Esophagus squamous epithelium (tissue), 5 donors: ENCODE measurements at places on chromosomes 2 and 18.

- DNase-seq = no peak
Observed at GRCh38 chr2:160087854-160088745, 25.7 kb upstream of the PLA2R1 start.

GRCh38 chr18:44793194-44793593 lies 112.5 kb downstream of the SETBP1 start:
- no peak for DNase-seq

DNA sequence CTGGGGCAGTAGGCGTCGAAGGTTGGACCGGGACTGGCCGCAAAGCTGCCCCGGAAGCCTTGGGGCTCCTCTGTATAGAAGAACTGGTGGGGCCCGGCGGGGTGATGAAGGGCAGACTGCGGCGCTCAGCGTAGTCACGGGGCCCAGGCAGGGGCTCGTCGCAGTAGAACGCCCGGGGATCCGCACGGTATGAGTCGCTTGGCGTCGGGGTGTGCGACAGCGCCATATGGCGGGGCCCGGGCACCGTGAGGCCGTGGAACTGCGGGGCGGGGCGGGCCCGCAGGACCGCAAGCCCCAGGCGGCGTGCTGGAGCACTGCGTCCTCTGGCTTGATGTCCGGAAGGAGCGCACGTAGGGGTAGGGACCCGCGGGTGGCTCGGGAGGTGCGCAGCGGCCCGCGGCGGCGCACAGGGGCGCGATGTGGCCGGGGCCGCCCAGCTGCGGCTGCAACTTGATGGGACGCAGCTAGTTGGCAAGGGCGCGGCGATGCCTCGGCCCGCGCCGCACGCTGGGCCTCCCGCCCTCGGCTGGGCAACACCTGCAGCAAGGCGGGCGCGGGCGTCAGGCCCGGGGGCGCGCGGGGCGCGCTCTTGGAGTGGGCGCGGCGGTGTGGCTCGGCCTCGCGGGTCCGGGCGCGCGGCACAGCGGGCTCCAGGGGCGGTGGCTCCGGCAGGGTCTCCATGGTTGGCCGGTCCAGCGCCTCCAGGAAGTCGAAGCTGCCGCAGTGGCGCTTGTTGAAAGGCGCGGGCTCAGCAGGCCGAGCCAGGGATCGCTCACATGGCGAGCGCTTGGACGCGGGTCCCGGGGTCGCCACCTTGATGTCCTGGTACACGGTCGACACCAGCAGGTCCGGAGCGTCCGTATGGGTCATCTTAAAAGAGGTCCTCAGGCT lies 251.4 kb downstream of the ANKRD30B start:
- DNase-seq = no peak

GRCh38 chr18:13183359-13183758 lies 35.2 kb upstream of the LDLRAD4 start:
- no peak for DNase-seq

GRCh38 chr2:226414335-226414734 lies 385.3 kb downstream of the IRS1 start:
- DNase-seq = no peak

GRCh38 chr2:85655961-85656417 lies 12.0 kb downstream of the SFTPB start:
- no peak for DNase-seq

DNA sequence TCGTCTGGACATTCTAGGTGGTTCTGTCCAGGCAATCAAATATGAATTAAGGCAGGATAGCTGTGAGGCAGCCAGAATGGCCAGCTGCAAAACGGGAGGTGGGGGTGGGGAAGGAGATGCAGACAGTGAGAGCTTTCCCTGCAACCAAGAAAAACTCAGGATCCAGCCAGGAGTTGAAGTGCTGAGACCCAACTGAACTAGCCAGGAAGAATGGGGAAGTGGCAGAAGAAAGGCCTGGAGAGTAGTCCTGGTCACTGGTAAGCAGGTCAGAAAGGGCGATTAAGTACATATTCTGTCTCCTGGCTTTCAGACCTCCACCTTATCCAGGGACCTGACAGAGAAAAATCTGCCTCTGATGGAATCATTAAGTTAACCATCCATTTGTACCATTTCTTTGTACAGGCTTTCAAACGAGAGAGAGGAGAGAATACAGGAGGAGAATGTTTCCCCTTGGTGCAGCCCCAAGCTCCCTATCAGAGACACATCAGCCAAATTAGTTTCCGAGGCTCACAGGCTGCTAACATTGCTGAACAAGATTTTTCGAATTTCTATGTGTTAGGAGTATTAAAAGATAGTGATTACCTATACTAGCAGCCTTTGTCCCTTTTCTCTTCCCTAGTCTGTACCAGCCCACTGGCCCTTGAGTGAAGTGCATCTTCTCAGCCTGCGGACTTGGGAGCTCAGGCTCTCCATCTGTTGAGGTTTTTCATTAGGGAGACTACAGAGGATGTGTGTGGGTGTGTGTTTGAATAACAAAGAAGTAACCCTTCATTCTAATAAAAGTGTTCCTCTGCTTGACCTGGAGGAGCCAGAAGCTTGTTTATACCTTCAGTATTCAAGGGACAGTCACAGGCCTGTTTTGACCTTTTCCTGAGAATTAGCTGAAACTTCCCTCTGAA lies 12.5 kb upstream of the HOXD1 start:
- no peak for DNase-seq

DNA sequence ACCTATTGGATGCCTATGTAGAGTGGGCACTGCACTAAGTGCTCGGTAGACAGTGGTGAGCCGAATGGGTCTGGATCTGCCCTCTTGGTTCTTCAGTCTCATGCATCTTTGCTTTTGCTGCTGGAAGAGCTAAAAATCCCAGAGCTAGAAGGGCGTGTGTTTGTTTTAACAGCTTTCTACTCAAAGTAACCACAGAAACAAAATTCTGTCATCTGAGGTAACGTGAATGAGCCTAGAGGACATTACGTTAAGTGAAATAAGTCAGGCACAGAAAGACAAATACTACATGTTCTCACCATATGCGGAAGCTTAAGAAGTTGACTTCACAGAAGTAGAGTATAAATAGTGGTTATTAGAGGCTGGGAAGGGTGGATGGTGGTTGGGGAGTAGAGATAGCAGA lies 119.8 kb downstream of the PLB1 start:
- no peak for DNase-seq

DNA sequence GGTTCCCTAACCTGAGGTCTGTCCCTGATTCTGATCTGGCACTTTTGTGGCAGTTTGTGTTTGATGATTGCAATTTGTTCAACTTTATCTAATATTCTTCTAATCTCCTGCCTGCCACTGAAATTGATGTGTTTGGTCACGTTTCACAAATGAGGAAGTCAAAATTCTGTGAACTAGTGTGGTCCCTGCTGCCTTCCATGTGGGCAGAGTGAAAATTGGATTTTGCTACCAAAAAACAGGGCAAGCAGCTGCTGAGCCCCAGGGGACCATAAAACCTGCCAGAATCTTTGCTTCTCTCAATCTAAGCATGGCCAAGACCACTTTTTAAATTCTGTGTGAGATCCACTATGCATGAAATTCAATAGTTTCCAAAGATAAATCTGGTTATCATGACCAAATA lies 195.5 kb upstream of the CYRIA start:
- DNase-seq = no peak

GRCh38 chr2:128371648-128372345 lies 53.1 kb upstream of the HS6ST1 start:
- no peak for DNase-seq

- DNase-seq = no peak
Observed at GRCh38 chr2:49827366-49827765, 673.1 kb upstream of the FSHR start.

GRCh38 chr18:54147439-54147838 lies 77.0 kb downstream of the MBD2 start:
- DNase-seq = no peak

GRCh38 chr2:143588746-143589145 lies 459.5 kb downstream of the ARHGAP15 start:
- DNase-seq = no peak

DNA sequence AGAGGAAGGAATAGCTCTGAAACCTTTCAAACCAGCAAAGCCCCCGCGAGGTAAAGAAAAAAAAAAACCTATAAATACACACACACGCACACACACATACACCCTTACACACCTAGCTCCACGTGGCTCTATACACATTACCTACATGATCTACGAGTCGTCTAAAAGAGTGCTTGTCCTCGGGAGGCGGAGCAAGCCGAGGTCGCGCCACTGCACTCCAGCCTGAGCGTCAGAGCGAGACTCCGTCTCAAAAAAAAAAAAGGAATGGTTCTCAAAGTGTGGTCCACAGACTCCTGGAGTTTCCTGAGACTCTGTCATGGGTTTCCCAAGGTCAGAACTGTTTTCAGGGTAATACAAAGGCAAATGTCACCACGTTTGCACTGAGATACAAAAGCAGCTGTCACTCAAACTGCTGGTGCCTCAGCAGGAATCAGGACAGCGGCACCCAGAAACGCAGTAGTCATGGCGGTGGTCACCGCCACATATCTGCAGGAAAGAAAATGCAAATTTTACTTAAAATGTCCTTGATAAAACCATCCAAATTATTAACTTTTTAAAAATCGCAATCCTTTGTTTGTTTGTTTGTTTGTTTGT lies 130.0 kb upstream of the GPC1 start:
- DNase-seq = no peak

DNA sequence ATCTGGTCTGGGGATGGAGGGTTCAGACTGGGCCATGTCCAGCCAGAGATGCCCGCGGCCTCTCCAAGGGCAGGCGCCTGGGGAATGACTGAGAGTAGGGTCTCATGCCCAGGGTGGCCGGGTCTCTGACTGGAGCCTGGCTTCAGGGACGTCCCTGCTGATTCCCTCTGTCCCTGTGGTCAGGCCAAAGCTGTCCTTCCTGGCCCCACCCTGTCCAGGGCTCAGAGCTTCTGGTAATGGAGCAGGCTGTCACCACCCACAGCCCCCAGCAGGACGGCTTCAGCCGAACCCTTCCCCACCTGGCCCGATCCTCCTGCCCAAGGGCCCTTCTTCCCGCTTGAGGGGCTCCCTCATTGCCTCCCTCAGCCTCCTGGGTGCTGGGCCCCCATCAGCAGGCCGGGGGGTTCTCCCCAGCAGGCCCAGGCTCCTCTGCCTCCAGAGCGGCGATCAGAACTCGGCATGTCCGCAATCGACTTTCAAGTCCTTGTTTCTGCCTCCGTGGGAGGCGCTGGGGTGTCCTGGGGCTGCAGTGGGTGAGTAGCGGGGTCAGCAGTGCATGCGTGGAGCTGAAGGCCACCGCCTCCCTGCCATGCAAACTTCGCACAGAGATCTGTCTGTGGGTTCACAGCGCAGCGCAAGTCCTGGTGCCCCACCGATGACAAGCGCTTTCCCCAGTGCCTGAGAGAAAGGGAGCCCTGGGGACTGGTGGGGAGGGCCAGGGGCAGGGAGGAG lies 18.3 kb downstream of the RAMP1 start:
- no peak for DNase-seq

DNA sequence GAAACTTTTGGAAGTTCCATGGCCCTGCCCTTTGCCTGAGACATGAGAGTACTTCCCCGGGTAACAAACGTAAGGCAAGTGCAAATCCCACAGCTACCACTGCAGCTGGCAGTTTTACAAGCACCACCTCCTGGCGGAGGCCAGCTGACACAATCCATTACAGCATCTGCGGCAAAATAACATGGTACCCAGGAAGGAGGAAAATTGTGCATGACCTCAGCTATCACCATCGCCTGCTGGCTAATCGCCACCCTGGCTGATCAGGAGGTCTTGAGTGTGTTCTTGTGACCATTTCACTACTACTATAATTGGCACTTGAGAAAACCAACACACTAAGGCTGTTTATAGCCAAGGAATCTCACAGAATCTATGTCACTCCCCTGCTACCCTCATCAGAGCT lies 71.7 kb upstream of the SERPINE2 start:
- no peak for DNase-seq

GRCh38 chr2:226354434-226354833 lies 445.2 kb downstream of the IRS1 start:
- DNase-seq = no peak

DNA sequence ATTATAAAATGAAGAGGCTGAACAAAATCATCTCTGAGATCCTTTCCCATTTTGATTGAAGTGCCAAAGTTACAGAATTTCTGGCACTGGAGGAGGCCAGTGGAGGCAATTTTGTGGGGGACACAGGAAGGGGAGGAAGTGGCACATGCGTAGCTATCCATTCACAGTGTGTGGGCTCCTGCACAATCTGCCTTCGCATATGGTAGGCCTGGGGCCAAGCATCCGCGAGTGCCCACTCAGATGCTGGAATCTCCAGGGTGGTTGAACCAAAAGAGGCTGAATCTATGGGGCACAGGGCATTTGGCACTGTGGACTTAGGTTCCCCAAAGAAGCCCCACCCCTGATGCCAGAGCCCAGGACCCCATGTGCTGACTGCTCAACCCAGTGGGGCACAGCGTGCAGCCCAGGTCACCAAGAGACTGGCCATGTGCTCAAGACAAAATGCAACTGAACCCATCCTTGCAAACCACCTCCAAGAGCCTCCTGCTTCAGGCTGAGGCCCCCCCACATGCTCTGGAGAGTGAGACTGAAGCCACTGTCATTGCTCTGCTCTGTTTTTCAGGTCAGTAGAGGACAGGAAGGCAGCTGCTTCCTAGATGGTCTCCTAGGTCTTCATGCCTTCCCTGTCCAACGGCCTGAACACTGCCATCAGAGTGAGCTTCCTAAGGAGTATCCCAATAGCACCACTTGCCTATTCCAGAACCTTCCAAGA lies 28.5 kb downstream of the ST8SIA5 start:
- DNase-seq = no peak

DNA sequence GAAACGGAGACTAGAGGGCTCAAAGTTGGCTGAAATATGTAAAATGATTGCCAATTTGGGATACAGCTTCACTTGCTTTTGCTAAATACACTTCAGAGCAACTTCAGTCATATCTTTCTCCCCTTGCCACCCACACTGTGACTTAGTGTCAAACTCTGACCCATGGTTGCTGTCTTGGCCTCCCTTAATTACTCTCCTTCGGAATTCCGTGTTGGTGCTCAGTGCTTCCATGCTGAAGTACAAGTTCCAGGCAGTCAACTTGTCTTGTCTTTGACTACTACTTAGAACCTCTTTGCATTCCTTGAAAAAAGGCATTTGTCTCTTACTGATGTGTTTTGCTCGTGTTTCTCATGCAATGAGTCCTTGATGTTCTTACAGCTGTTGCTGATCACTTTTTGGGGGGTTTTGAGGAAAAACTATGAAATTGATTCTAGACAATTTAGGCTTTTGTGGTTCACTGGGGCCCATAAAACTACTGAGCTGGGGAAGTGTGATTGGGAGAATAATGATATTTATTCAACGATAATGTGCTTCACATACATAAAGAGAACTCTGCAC lies 146.0 kb downstream of the UBE2E3 start:
- no peak for DNase-seq

DNA sequence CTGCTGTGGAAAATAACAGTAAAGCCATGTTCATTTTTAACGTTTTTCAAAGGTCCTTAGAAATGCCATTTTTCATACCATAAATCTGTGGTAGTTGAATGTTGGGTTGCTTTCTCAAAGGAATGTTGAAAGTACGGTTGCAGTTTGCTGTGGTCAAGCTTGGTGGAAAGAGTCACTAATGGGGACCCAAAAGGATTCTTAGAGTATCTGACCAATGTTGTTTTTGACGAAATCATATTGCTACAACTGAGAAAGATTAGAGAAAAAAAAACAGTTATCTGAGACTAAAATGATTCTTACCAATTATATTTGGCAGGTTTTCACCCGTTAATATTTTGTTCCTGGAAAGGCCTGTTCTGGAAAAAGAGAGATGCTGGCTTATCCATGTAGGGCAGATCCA lies 439.5 kb upstream of the ETAA1 start:
- no peak for DNase-seq
